ENCODE measurements at places on chromosomes 4 and X. TPM values are rescaled to one million over a fixed set of nuclear protein-coding genes. Genes with fewer than 3 reads are reported as not detected.
A peak's percentile ranks its signal among the peaks of the same experiment; 100 is the strongest.

GRCh38 chrX:107484002-107484726 is 34.7 kb downstream of the FRMPD3 start:
- no peak for DNase-seq

Gene SSX2
- not detected for total RNA-seq

Gene ANOS1
- total RNA-seq: not detected

- no peak for DNase-seq
These were observed 448.1 kb downstream of the PDGFC start for GRCh38 chr4:156523492-156523891.

Gene INTU
- 0.22 TPM for total RNA-seq

- DNase-seq: no peak
These were observed 50.6 kb upstream of the MAN2B2 start for GRCh38 chr4:6524436-6524835.

Gene C4orf50
- total RNA-seq: 0.27 TPM

Gene AVPR2
- not detected for total RNA-seq

Gene PAGE1
- not detected for total RNA-seq

Gene WDR19
- total RNA-seq: 10.8 TPM

DNA sequence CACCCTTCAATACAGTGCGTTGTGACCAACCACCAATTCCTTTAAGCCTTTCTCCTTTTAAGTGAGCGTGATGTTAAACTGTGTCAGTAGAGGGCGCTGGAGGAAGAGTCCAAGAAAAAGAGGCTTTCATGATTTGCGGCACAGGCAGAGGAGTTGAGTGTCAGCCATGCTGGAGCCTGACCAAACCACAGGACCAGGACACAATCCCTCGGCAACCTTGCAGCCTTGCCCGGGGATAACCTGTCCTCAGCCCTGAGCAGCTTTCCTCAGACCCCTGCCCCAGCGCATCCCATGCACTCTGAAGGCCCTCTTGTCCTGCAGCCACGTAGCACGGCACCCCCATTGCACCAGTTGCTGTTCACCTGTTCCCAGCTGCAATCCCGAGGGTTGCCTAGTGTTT is 53.5 kb upstream of the SMIM31 start:
- DNase-seq: no peak

DNA sequence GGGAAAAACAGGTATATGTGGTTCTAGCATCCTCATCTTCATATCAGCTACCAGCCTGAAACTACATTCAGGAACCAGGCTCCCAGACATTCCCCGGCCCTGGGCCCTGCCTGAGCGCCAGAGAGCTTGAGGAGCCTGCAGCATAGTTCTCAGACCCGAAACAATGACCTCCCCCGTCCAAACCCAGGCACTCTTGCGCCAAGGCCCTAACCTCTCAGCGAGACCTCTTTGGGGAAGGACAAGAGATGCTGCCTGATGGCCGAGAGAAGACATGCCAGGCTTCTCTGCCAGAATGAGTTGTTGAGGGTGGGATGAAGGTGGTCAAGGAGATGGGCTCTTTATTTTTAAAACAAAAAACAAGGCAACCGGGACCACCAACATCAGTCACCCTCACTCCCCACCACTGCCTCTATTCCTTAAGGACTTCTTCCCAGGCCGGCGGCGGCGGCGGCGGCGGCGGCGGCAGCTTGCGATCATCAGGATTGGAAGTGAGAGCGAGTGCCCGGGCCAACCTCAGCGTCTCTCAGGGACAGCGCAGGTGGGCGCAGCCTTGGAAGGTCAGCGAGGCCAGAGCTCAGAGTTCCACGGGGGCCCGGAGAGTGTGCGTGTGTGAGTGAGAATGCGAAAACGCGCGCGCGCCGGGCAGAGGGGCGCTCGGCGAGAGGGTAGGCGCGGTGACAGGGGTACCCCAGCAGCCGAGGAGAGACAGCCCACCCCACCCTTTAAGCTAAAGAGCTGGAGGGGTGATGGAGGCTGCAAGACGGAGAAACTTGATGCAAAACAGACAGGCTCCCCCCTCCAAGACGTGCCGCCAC is 601 bp downstream of the INPP4B start:
- no peak for DNase-seq

- peak; percentile 20 for DNase-seq
These were observed 963 bp upstream of the USO1 start for GRCh38 chr4:75723163-75724065.

DNA sequence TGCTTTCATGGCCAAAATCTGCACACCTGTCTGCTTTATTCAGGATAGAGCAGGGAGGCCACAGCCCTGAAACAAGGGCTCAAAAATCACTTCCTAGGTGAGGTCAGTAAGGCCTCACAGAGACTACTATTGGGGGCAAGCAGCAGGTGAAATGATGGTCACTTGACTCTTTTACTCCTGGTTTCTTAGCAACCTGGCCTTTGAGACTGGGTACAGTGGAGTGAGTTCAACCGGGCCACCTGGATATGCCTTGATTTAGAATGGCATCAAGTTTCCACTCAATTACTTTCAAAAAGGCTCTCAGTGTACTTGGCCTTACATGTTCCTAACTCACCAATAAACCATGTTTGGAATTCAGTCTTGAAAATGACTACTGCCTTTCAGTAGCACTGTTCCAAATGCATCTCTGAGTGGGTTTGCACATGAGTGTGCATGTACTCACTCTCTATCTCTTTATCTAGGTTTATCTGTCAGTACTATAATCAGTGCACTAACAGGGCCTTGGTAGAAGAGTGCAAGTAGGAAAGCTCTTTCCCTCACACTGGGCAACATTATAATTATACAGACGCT is 388.2 kb downstream of the OPHN1 start:
- DNase-seq: no peak

DNA sequence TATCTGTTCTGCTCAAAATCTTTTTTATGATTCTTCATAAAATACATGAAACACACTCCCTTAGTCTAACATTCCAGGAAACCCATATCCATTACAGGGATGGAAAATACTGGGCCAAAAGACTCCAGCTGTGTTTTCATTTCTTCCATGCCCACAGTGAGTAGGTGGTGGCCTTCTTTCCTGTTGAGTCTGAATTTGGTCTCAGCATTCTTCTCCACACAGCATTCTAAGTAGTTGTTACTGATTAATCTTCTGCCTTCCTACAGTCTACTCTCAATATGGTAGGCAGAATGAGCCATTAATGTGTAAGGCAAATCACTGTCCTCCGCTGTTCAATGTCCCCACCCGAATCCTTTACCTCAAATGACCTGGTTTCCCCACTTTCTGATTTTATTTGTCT is 370.6 kb upstream of the RPS6KA3 start:
- DNase-seq: no peak

- DNase-seq: no peak
These were observed 166.1 kb upstream of the PDE5A start for GRCh38 chr4:119794681-119795080.

DNA sequence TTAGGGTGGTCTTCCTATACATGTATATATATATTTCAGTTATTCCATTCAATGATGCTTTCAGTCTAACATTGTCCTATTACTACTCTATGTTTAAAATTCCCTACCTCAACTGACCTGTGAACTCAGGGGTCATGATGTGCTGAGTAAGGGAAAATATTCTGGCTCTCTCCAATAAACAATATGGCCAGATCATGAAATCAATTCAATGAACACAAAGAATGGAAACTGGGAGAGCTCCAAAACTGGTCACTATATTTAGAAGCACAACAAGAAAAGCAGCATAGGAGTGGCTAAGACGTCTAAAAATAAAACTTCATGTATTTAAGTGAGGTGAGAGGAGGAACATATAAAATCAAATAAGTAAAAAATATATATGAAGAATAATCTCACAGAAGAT is 304.5 kb downstream of the PPP3CA start:
- DNase-seq: no peak

Gene IL2RG
- total RNA-seq: 197 TPM

Gene PABPC1L2B
- not detected for total RNA-seq

DNA sequence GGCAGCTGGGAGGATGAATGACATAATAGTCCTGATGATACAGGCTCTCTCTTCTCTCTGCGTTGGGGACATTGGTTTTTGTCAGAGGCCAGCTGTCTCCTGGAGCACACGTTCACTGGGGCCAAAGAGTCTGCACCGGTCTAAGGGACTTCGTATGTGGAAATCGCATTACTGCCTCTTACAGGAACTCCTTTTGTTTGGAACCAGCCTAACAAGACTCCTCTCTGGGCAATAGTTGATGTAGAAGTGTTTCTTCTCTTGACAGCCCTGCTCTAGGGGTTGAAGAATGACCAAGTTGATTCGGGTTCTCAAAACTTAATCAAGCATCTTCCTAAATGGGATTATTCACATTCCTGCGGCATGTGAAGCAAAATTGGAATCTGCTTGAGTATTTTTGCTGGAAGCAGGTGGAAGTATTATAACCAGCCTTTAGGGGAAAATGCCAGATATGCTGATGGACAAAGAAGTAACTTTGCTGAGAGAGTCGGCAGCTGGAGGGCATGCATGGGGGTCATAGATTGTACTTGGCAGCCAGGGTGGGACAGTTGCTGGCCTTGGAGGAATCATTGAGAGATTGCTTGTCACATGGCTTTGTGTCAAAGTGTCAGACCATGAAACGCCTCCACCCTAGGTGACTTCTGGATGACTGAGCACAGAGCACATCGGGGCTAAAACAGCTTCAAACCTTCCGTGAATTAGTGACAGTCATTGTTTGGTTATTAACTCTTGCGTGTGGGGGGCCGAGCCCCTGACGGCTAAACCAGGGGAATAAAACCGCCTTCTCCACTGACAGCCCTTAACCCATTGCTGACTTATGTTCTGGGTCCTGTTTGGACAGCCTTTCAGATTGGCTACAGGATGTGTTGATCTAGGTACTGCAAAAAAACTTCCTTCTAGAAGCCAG is 34.4 kb upstream of the SLC34A2 start:
- DNase-seq: no peak

GRCh38 chr4:41148292-41148691 is 66.0 kb downstream of the APBB2 start:
- no peak for DNase-seq

GRCh38 chrX:40651620-40652223 is 4.4 kb upstream of the CXorf38 start:
- DNase-seq: peak; percentile 86

Gene MUC7
- total RNA-seq: not detected

Gene MAGEA10
- total RNA-seq: not detected

- DNase-seq: no peak
These were observed 53.8 kb upstream of the ATXN3L start for GRCh38 chrX:13373431-13374187.

Gene SLC10A7
- total RNA-seq: 6.6 TPM

Gene DUSP9
- not detected for total RNA-seq

- DNase-seq: no peak
These were observed 106.1 kb upstream of the TMEM150C start for GRCh38 chr4:82667761-82668480.

DNA sequence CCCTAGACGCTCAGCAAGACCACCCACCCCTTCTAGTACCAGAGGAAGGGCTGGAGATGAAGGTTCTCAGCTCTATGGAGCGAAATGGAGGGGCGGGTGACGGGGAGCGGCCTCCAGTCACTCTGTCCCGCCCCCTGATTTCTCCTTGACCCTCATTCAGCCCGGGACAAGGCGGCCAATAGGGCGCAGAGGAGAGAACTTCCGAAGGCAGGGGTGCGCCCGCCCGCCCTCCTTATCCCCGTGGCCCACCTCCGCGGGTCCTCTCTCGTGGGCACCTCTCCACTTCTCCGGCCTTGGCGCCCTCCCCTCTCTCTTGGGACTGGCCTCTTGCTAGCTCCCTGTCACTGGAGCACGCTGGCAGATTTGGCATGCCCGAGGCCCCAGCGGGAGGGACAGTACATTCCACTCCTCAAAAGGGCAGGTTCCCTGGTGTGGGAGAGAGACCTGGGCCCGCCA is 1.1 kb upstream of the SEPTIN6 start:
- no peak for DNase-seq

DNA sequence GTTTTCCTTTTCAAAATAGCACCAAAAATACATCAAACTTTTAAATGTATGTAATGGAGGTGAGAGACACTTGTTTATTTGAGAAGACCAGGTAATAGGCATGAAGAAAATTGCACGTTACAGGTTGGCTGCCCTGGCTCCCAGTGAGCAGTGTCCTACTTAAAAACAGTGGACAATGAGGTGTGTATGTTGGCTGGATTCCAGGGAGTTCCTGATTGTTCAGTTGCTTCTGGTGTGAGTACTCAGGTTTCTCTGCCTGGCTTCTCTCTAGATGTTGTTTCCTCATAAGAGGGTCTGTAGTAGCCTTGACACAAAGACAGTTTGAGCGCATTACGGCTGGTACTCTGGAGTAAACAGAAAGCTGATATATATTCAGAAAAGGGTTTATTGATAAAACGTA is 29.4 kb downstream of the SNX25 start:
- no peak for DNase-seq

Gene TET2
- total RNA-seq: 49.8 TPM

Gene POF1B
- total RNA-seq: not detected

Gene RASL11B
- not detected for total RNA-seq

Gene GAGE13
- not detected for total RNA-seq

Gene HADH
- 9.6 TPM for total RNA-seq

DNA sequence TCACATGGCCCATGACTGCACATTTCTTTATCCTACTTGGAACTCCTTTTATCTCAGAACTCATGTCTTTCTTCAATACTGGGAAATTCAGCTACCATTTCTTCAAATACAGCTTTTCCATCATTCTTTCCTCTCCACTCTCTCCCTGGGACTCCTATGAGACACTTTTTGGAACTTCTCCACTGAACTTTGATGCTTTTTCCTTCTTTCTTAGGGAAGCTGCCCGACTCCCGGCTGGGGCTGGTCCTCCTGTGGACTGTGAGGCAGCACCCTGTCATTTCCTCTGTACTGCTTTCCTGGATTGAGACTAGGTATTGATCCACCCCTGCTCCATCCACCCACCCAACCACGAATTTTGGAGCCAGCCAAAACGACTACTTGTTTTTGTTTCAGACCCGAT is 40.0 kb downstream of the ZFYVE28 start:
- no peak for DNase-seq

Gene GAGE12J
- not detected for total RNA-seq

GRCh38 chrX:131577999-131578734 is 34.3 kb downstream of the OR13H1 start:
- no peak for DNase-seq

GRCh38 chr4:30281986-30282385 is 438.2 kb upstream of the PCDH7 start:
- DNase-seq: no peak

Gene LARP1B
- total RNA-seq: 10.1 TPM

DNA sequence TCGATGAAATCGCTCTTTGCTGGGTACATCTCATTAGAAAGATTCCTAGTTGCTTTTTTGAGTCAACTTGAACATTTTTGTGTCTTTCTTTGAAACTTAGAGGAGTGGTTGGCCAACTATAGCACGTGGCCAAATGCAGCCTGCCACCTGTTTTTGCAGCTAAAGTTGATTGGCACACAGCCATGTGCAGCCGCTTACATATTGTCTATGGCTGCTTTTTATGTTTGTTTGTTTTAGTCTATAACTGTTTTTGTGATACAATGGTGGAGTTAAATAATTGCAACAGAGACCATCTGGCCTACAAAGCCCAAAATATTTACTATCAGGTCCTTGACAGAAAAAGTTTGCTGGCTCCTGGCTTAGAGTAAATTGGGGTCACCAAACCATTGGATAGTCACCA is 86.3 kb downstream of the CLCN4 start:
- no peak for DNase-seq
